Small intestine (tissue), 16 donors: ENCODE measurements at places on chromosomes 1 and 21.

DNA sequence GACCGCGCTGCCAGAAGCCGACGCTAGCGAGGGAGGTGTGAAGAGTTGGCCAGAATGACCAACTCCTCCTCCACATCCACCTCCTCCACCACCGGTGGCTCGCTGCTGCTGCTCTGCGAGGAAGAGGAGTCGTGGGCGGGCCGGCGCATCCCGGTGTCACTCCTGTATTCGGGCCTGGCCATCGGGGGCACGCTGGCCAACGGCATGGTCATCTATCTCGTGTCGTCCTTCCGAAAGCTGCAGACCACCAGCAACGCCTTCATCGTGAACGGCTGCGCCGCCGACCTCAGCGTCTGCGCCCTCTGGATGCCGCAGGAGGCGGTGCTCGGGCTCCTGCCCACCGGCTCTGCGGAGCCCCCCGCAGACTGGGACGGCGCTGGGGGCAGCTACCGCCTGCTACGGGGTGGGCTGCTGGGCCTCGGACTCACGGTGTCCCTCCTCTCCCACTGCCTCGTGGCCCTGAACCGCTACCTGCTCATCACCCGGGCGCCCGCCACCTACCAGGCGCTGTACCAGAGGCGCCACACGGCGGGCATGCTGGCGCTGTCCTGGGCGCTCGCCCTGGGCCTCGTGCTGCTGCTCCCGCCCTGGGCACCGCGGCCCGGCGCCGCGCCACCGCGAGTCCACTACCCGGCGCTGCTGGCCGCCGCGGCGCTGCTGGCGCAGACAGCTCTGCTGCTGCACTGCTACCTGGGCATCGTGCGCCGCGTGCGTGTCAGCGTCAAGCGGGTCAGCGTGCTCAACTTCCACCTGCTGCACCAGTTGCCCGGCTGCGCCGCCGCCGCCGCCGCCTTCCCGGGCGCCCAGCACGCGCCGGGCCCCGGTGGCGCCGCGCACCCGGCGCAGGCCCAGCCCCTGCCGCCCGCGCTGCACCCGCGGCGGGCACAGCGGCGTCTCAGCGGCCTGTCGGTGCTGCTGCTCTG is 1.2 kb downstream of the GPR88 start:
- DNase-seq = no peak
- H3K4me1 ChIP-seq = no peaks in the 10 kb centered on the region
- H3K4me3 ChIP-seq = peak overlapping the region; percentile 54

GRCh38 chr1:80534606-80535360 is 1266.0 kb upstream of the ADGRL2 start:
- no peaks in the 10 kb centered on the region for H3K4me1 ChIP-seq
- H3K27me3 ChIP-seq = no peaks in the 10 kb centered on the region
- H3K36me3 ChIP-seq = no peaks in the 10 kb centered on the region
- H3K4me3 ChIP-seq = no peak overlapping the region

GRCh38 chr1:162633081-162633762 is 958 bp downstream of the DDR2 start:
- peak overlapping the region; percentile 50 for H3K4me3 ChIP-seq
- DNase-seq = no peak
- peak overlapping the region; percentile 80 for H3K27ac ChIP-seq
- H3K27me3 ChIP-seq = no peaks in the 10 kb centered on the region
- H3K36me3 ChIP-seq = no peaks in the 10 kb centered on the region
- peaks cover 2% of the 10 kb centered on the region for H3K4me1 ChIP-seq

GRCh38 chr1:220927442-220927841 is 48.2 kb downstream of the HLX start:
- H3K4me3 ChIP-seq = no peak overlapping the region
- no peak overlapping the region for H3K27ac ChIP-seq
- H3K4me1 ChIP-seq = no peaks in the 10 kb centered on the region

DNA sequence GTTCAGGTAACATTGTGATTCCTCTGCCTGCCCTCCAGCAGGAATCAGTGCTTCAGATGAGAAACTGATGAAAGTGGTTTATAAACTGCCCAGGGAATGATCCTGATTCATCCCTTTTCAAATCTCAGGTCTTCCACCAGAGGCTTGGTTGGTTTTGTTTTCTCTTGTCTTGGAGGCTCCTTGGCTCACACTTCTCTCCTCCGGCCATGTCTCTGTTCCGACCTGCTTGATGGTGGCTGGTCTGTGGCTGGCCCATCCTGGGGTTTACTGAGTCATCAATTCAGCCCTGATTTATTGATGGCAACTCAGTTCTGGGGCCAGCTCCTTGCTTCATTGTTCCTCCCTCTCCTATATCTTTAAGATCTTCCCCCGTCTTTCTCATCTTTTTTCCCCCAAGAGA is 56.6 kb upstream of the SLC2A1 start:
- no peak overlapping the region for H3K27ac ChIP-seq
- no peak for DNase-seq
- no peaks in the 10 kb centered on the region for H3K27me3 ChIP-seq
- no peaks in the 10 kb centered on the region for H3K36me3 ChIP-seq
- no peak overlapping the region for H3K4me3 ChIP-seq

DNA sequence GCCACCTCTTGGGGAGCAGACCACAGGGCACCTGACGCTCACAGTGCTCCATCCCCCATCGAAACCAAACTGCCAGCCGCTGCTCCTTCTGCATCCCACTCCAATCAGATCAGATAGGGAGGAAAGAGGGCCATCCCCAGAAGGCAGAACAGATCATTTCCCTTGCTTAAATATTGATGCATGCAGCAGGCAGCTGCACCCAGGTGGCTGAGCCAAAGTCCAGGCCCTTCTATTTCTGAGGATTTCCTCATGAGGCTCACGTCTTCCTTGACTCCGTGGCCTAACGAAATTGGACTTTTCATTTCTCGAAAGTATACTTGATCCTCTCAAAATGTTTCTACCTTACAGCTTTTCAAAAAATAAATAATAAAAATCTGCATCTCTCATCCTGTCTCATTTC is 239.2 kb downstream of the ATG4C start:
- H3K36me3 ChIP-seq = no peaks in the 10 kb centered on the region
- no peaks in the 10 kb centered on the region for H3K27me3 ChIP-seq
- no peaks in the 10 kb centered on the region for H3K4me1 ChIP-seq
- peak; percentile 70 for DNase-seq

GRCh38 chr1:201488830-201489589 is 17.9 kb downstream of the CSRP1 start:
- no peaks in the 10 kb centered on the region for H3K27me3 ChIP-seq
- H3K4me1 ChIP-seq = peaks cover 10% of the 10 kb centered on the region
- H3K4me3 ChIP-seq = no peak overlapping the region
- no peak for DNase-seq
- H3K36me3 ChIP-seq = peaks cover 81% of the 10 kb centered on the region

DNA sequence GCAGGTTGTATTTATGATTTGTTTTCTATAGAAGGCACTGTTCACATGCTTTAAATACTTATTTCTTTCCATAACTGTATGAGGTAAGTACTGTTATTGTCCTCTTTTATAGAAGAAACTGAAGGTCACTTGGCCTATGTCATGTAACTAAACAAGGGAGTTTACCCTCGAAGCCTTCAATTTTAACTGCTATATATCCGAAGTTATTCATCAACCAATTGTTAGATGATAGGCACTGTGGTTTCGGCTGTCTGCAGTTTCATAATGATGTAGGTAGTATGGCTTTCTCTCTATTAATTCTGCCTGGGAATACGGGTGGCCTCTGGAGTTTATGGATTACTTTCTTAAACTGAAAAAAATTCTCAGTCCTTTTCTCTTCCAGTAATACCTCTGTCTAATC is 413.3 kb upstream of the ADGRL2 start:
- H3K27ac ChIP-seq = no peak overlapping the region
- H3K4me1 ChIP-seq = no peaks in the 10 kb centered on the region
- no peak for DNase-seq
- no peaks in the 10 kb centered on the region for H3K36me3 ChIP-seq
- no peak overlapping the region for H3K4me3 ChIP-seq

DNA sequence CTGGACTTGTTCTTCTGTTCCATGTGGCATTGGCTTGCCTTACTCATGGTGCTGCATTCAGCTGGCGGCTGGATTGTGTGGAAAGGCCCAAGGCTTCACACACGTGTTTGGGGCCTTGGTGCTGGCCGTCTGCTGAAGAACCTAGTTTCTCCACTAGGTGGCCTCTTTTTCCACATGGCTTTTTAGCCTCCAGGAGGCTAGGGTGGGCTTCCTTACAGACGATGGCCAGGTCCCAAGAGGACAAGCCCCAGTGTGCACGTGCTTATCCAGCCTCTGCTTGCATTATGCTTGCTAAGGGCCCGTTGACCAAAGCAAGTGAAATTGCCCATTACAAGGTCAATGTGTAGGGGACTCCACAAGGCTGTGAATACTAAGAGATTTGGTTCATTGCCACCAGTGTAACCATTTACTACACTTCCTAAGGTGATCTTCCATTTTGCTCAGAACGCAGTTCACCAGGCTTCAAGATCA is 47.5 kb upstream of the FOXO6 start:
- DNase-seq = peak; percentile 17
- no peaks in the 10 kb centered on the region for H3K27me3 ChIP-seq
- H3K36me3 ChIP-seq = no peaks in the 10 kb centered on the region
- H3K4me1 ChIP-seq = peaks cover 23% of the 10 kb centered on the region

DNA sequence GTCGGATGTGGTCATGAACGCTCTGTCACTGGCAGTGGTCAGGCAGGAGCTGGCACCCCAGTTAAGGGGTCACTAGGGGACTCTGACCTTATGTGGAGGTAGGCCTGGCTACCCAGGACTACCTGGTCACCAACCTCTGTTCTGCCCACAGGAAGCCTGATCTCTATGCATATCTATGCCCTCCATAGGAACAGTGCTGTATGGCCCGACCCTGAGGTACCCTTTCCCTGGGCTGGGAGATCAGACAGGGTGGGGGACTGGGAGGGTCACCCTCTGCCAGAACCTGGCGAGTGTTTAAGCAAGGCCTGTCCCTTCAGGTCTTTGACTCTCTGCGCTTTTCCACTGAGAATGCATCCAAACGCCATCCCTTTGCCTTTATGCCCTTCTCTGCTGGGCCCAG is 19.0 kb downstream of the CYP4B1 start:
- H3K27ac ChIP-seq = no peak overlapping the region
- no peaks in the 10 kb centered on the region for H3K27me3 ChIP-seq
- no peaks in the 10 kb centered on the region for H3K36me3 ChIP-seq

- H3K27me3 ChIP-seq = no peaks in the 10 kb centered on the region
- no peaks in the 10 kb centered on the region for H3K36me3 ChIP-seq
- H3K27ac ChIP-seq = peak overlapping the region; percentile 4
- DNase-seq = no peak
- H3K4me3 ChIP-seq = peak overlapping the region; percentile 35
Observed at GRCh38 chr1:101238031-101238628, 1.3 kb downstream of the S1PR1 start.

GRCh38 chr1:224499204-224499603 is 64.6 kb upstream of the WDR26 start:
- no peaks in the 10 kb centered on the region for H3K27me3 ChIP-seq
- DNase-seq = no peak
- H3K36me3 ChIP-seq = no peaks in the 10 kb centered on the region
- no peak overlapping the region for H3K27ac ChIP-seq

- H3K36me3 ChIP-seq = no peaks in the 10 kb centered on the region
- no peak overlapping the region for H3K27ac ChIP-seq
- H3K4me1 ChIP-seq = no peaks in the 10 kb centered on the region
- DNase-seq = no peak
Observed at GRCh38 chr1:235918465-235918864, 51.8 kb upstream of the LYST start.

- no peaks in the 10 kb centered on the region for H3K4me1 ChIP-seq
- DNase-seq = no peak
- H3K36me3 ChIP-seq = no peaks in the 10 kb centered on the region
- H3K27ac ChIP-seq = no peak overlapping the region
- no peak overlapping the region for H3K4me3 ChIP-seq
Observed at GRCh38 chr1:51002516-51002915, 32.5 kb downstream of the CDKN2C start.

- no peaks in the 10 kb centered on the region for H3K36me3 ChIP-seq
- no peak overlapping the region for H3K4me3 ChIP-seq
- peaks cover 55% of the 10 kb centered on the region for H3K27me3 ChIP-seq
- no peak for DNase-seq
Observed at GRCh38 chr1:156885314-156885713, 8.2 kb upstream of the PEAR1 start.

GRCh38 chr21:38984568-38984967 is 178.8 kb downstream of the ETS2 start:
- H3K36me3 ChIP-seq = no peaks in the 10 kb centered on the region
- H3K27ac ChIP-seq = no peak overlapping the region
- DNase-seq = no peak
- H3K4me1 ChIP-seq = peaks cover 2% of the 10 kb centered on the region
- H3K4me3 ChIP-seq = no peak overlapping the region
- no peaks in the 10 kb centered on the region for H3K27me3 ChIP-seq

DNA sequence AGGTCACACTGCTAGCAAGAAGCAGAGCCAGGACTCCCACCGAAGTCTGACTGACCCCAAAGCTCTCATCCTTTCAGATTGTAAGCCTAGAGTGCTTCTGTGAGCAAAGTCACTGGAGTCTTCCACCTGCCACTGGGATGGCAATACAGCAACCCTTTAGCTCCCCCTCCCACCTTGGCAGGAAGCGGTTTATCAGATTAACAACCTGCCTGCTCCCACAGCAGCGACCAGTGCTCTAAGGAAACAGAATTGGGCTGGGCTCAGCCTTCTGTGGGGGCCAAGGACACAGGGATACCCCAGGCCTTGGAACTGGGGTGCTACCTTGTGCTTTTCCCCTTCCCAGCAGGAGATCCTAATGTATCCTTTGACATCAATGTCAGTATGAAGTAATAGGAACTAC is 76.0 kb downstream of the GFI1 start:
- H3K4me1 ChIP-seq = no peaks in the 10 kb centered on the region
- no peaks in the 10 kb centered on the region for H3K27me3 ChIP-seq
- H3K27ac ChIP-seq = no peak overlapping the region
- no peaks in the 10 kb centered on the region for H3K36me3 ChIP-seq

GRCh38 chr1:212415107-212415841 is 588 bp upstream of the PACC1 start:
- peak overlapping the region; percentile 91 for H3K4me3 ChIP-seq
- H3K27ac ChIP-seq = peak overlapping the region; percentile 5

DNA sequence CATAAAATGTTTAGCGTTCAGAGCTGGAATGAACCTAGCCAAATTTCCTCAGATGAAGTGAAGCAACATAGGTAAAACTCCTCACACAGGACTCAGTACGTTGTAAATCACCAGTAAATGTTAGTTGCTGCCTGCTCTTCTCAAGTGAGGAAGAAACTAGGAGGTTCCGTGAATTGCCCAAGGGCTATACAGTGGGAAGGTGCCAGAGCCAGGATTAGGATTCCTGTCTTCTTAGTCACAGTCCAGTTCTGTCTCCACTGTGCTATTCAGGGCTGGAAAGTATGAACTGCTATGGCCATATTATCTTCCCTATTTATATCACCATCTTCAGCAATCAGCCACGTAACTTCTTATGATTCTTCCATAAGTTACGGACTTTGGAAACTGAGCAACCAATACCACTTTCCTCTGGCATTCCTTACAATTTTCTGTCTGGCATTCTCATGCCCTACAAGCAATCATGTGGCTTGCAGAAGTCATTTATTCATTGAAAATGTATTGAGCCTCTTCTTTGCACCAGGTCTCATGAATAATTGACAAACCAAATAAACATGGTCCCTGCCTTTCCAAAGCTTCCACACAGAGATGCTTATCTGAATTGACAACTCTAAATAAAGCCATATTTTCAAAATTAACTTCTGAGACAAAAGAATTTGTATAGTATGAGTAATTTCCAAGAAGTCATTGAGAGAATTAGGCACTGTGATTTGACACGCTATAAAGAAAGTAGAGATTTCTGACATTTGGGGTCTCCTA is 271.6 kb upstream of the SGIP1 start:
- no peaks in the 10 kb centered on the region for H3K36me3 ChIP-seq
- H3K4me1 ChIP-seq = peaks cover 4% of the 10 kb centered on the region
- no peak overlapping the region for H3K27ac ChIP-seq
- DNase-seq = no peak
- H3K4me3 ChIP-seq = no peak overlapping the region

GRCh38 chr1:56045477-56045876 is 533.9 kb downstream of the PLPP3 start:
- no peak overlapping the region for H3K27ac ChIP-seq
- no peak overlapping the region for H3K4me3 ChIP-seq
- no peaks in the 10 kb centered on the region for H3K27me3 ChIP-seq
- H3K4me1 ChIP-seq = no peaks in the 10 kb centered on the region
